Stimulated activated CD8-positive, alpha-beta memory T cell treated with anti-CD3 and anti-CD28 coated beads, Interleukin-4, amount 100 ng/mL, for 4 hours (primary cell): ENCODE measurements at places on chromosomes 4 and X.

GRCh38 chr4:2793586-2794485 lies 951 bp downstream of the SH3BP2 start:
- DNase-seq: no peak

DNA sequence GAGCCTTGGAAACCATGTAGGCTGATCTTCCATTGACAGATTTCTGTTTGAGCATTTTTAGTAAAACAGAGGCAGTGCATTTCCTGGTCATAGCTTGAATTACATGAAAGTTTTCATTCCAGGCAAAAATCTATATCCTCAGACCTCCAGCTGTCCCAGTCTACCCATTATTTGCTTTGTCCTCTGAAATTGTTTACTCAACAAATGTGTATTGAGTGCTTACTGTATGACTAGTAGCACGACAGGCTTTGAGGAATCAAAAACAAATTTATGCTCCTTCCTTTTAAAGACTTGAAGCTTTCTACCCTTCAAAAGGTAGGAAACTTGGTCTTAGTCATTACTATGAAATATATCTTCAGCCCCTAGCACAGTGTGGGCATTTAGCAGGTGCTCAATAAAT lies 307.9 kb upstream of the IGFBP7 start:
- DNase-seq: no peak

DNA sequence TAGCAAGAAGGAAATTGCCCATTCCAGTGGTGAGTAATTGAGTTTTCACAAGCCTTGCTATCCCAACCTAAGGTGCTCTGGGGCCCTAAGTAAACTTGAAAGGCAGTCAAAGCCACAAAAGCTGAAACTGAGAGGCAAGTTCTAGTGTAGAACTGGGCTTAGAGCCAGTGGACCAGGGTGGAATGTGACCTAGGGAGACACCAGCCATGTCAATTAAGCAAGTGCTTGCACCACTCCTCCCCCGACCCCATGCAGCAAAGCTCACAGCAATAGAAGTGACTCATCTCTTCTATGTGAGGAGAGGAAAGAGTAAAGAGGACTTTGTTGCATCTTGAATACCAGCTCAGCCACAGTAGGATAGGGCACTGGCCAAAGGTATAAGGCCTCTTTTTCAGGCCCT lies 486.1 kb upstream of the POU3F4 start:
- DNase-seq: no peak

GRCh38 chr4:33725861-33726260 lies 2518.5 kb downstream of the ARAP2 start:
- no peak for DNase-seq

DNA sequence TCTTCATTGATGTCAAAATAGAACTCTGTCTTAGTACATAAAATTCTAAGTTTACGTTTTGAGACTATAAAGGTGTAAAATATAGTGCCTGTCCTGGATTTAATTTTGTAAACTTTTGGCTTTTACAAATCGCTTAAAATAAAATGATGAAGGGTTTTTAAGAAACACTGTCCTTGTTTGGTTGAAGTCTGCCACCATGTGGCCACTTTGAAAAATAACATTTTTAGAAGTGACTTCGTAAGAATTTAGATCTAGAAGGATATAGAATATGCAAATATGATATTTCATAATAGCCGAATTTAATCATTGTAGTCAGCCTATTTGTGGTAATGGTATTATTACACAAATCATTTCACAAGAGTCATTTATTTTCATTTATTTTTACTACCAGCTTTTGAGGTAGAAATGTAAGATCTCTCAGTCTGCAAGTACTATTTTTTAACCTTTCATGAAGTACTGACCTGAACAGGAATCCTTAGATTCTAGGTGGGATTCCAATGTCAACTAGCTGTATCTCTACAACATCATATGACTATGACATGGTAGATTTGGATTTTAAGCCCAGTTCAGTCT lies 31.0 kb upstream of the FAT4 start:
- no peak for DNase-seq

- DNase-seq: no peak
These were observed 405.3 kb upstream of the EDA2R start for GRCh38 chrX:67044029-67044653.

DNA sequence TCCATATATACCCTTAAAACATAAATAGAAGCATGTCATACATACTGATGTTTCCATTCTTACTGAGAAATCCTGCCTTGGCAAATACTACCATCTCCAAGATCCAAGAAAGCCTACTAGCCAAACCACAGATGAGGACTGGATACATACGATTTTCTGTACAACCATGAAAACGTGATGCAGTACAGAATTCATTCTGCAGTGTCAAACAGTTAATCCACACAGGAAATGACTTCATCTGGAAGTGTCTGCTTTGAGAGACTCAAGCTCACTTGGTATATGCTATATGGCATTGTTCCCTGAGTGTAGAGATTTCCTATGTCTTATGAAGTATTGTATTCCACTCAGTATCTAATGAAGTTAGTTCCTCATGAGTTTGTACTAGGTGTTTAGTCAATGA lies 94.3 kb downstream of the CT47B1 start:
- no peak for DNase-seq

DNA sequence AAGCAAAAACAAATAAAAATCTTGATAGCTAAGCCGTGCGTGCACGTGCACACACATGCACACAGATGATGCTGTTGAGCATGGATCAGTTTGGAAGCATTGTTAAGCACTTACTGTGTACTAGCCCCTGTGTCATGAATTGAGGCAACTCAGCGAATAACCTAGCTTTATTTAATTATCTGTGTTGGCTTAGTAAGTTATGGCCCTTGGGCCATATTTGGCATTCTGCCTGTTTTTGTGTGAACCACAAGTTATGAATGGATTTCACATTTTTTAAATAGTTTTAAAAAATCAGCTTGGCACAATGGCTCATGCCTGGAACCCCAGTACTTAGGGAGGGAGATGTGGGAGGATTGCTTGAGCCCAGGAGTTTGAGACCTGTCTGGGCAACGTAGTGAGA lies 113.6 kb upstream of the CBLL2 start:
- no peak for DNase-seq
